Activated CD4-positive, alpha-beta memory T cell treated with anti-CD3 and anti-CD28 coated beads, Interleukin-2, amount 10 ng/mL, durations not matched to agents 7 days and 5 days (primary cell): ENCODE measurements at places on chromosomes 7 and 10. TPM values are rescaled to one million over a fixed set of nuclear protein-coding genes. Genes with fewer than 3 reads are reported as not detected.

DNA sequence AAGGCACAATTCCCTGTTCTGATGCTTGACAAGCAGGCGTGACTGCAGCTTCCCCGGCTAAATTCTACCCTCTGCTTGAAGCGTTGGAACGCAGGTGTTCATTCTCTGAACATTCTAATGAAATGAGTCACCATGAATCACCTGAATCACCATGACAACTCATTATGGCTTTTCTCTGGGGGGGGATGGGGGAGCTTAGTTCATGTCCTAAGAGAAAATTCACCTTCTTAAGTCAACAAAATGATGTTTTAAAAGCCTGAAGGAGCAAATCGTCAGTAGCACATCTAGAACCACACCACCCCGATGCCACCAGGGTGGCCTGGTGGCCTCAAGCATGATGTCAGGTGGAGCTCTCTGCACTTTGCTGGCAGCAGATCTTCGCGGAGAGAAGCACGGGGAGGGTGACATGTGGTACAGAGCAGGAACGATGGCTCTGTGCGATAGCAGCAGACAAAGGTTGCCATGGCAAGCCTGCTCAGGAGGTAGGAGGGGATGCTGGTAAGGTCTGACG is 33.7 kb downstream of the DDC start:
- no peak overlapping the region for H3K27ac ChIP-seq
- peaks cover 22% of the 10 kb centered on the region for H3K27me3 ChIP-seq
- H3K4me3 ChIP-seq: no peak overlapping the region
- DNase-seq: peak; percentile 24
- H3K4me1 ChIP-seq: peaks cover 24% of the 10 kb centered on the region

Gene DENND2A
- total RNA-seq: not detected

Gene GPR26
- not detected for total RNA-seq

Gene HKDC1
- 4.1 TPM for total RNA-seq

- H3K4me3 ChIP-seq: no peak overlapping the region
- H3K27ac ChIP-seq: no peak overlapping the region
- H3K27me3 ChIP-seq: peaks cover 7% of the 10 kb centered on the region
- DNase-seq: no peak
- no peaks in the 10 kb centered on the region for H3K36me3 ChIP-seq
- H3K4me1 ChIP-seq: no peaks in the 10 kb centered on the region
Measured at GRCh38 chr7:108071551-108071950, 58.6 kb downstream of the LAMB4 start.

- DNase-seq: no peak
- H3K36me3 ChIP-seq: peaks cover 4% of the 10 kb centered on the region
- H3K4me3 ChIP-seq: no peak overlapping the region
- H3K27me3 ChIP-seq: peaks cover 4% of the 10 kb centered on the region
Measured at GRCh38 chr10:46033602-46034011, 3.2 kb upstream of the NCOA4 start.

DNA sequence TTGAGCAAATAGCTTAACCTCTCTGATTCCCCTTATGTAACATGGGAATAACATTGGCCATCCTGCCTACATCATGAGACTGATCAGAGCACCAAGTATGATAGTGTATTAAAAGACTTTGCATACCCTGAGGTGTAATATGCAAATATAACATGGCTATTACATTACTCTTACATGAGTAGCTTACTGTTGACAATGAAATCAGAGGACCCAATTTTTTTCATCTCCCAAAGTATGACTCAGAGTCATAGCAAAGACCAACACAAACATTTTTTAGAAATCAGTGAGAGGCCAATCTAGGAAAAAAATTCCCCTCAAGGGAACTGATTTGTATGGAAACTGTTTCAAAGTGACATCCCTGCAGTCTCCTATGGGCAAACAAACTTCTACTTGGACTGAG is 47.0 kb upstream of the TMEM140 start:
- no peaks in the 10 kb centered on the region for H3K36me3 ChIP-seq
- DNase-seq: no peak
- no peaks in the 10 kb centered on the region for H3K27me3 ChIP-seq
- peaks cover 2% of the 10 kb centered on the region for H3K4me1 ChIP-seq
- H3K4me3 ChIP-seq: no peak overlapping the region
- H3K27ac ChIP-seq: no peak overlapping the region

DNA sequence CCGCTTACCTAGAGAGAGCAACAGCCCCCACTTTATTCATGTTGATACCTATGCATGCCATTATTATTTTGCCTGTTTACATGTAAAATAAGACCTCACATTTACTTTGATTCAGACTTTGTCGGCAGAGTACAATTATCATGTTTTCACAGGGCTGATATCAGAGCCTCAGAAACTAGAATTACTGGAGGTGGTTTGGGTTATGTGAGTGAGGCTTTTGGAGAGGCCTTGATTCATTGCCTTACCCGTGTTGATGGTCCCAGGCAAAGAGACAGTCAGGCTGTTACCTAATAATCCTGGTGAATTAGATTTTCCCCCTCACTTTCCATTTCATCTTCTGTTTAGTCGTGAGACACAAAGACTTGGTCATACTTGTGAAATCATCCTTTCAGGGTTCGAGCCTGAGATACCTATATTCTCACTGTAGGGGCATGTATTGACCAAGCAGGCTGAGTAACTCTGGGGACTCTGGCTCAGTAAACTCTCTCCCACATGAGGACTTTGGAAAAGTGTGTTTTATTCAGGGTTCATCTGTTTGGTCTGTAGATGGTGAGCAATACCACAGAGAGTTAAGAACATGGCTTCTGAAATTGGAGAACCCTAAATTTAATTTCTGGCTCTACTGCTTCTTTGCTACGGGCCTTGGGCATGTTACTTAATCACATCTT is 150.9 kb downstream of the CELF2 start:
- no peak overlapping the region for H3K27ac ChIP-seq
- no peak overlapping the region for H3K4me3 ChIP-seq
- DNase-seq: no peak
- H3K4me1 ChIP-seq: peaks cover 19% of the 10 kb centered on the region
